ENCODE measurements at places on chromosomes 4 and X.

- no peak for DNase-seq
Measured at GRCh38 chr4:48636911-48637310, 143.2 kb downstream of the FRYL start.

GRCh38 chr4:48343035-48343434 is 1.7 kb downstream of the SLAIN2 start:
- DNase-seq = no peak

- DNase-seq = no peak
Measured at GRCh38 chr4:158837527-158838141, 68.8 kb downstream of the FNIP2 start.

GRCh38 chrX:53476371-53476770 is 42.2 kb upstream of the HSD17B10 start:
- no peak for DNase-seq

- DNase-seq = no peak
Measured at GRCh38 chrX:111040377-111041017, 55.5 kb upstream of the PAK3 start.

Measured in right forelimb (tissue), 1 donor.